GM23248 (cell line): ENCODE measurements at places on chromosomes 5 and 9.

DNA sequence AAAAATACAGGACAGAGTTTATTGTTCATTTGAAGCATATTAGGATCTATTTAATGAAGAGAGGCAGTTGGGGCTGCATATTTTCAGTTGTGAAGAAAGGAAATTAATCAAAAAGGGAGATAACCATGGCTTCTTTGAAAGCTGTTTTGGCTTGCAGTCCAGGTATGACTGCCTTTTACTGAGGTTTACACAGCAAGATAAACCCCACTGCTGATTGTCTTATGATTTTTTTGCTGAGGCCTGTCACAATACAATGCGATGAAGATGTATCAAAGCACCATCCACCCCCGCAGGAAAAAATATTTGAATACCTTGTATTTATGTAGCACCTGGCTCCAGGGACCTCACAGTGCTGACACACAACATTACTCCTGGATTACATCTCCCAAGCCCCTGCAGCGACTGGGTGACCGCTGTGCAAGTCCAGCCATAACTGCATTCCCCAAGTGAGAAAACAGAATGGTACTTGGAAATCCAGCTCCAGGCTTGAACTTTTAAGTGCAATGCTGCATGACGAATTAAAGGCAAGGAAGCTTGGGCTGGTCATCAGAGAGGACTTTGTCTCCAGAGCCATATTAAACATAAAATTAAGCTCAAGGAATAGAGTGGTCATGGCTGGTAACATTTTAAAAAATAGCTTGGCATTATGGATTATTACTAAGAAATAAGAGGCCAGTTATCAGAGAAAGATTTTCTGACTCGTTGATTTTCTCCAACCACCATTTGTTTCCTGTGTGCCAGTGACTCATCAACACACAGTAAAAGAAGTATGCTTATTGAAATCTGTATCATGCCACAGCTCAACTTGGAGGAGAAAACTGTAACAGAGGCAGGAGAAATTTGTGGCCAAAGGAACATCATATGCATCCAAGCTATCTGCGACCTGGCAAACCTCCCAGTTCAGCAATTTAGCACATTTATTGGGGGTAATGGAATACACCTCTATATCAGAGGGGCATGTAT, 374.2 kb downstream of the MAN2A1 start:
- peak; percentile 70 for DNase-seq

- peak; percentile 51 for DNase-seq
These were observed 24.3 kb upstream of the F2R start for GRCh38 chr5:76691467-76692273.

GRCh38 chr9:136925414-136926153, 19.0 kb downstream of the FBXW5 start:
- no peak for DNase-seq

GRCh38 chr5:39395521-39395920, 29.3 kb downstream of the DAB2 start:
- DNase-seq, result no peak

GRCh38 chr5:8381972-8382371, 513.0 kb downstream of the MTRR start:
- DNase-seq, result peak; percentile 7

DNA sequence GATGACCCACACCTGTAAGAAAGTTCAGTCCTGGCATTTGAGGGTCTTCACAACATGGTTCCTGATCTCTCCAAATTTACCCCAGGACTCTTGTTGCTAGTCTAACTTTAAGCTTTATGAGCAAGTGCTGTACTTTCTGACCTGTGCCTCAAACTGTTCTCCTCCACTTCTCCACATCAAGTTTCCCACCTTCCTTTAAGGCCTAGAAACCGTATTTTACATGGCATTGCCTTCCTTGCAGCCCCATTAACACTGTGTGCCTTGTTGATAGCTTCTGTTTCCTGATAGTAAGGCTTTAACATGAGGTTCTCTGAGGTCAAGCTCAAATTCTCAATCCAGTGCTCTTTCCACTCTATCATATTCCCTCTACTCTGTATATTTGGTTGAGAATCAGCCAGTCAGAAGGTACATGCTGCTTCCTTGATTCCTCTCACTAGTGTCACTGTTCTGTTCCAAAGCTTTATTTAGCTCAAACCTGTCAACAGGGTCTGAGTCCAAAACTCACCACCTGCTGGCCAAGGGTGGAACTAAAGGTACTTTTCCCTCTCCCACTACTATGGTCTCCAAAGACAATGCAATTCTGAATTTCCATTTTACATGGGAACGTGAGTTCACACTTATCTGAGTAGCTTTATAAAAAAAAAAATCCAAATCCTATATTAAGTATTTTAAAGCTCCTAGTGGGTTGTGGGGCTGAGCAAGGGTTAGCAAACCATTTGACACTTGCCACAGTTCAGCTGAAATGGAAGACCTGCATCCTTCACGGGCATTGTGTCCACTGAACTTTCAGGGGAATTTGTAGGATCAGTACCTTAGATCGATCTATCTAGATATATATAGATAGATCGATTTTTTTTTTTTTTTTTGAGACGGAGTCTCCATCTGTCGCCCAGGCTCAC, 21.1 kb downstream of the VCP start:
- peak; percentile 69 for DNase-seq

DNA sequence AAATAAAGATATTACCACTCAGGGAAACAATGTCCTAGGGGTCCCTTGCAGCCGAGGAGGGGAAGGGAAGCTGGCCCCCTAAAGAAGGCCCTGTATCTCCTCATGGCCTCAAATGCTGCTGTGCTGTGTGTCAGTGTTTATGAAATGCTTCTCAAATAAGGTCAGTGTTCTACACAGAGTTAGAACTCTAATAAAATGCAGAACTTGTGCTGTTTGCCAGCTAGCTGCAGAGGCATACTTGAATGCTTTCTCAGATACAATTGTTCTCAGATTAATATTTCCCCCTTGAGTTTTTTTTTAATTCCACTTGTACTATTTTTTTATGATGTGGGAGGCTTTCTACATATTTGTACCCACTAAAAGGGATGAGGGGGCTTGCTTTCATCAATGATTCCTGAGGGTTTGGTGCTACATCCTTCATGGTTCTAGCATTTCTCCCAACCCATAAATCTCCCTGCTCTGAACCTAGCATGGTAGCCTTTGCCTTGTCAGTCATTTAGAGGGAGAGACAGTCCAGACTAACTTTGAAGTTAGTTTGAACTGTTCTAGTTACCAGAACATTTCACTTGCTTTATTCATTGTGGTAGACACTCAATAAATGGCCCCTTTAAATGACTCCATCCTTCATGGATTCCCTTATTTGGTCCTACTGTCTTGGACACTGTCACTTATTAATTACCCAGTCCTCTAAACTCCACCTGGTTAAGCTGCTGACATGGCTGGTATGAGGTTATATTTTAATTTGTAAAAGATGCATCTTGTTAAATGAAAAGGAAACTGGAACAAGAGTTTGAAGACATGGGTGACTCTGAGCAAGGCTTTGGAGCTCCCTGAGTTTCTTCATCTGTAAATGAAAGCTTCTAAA, 12.6 kb downstream of the SLIT3 start:
- peak; percentile 48 for DNase-seq

DNA sequence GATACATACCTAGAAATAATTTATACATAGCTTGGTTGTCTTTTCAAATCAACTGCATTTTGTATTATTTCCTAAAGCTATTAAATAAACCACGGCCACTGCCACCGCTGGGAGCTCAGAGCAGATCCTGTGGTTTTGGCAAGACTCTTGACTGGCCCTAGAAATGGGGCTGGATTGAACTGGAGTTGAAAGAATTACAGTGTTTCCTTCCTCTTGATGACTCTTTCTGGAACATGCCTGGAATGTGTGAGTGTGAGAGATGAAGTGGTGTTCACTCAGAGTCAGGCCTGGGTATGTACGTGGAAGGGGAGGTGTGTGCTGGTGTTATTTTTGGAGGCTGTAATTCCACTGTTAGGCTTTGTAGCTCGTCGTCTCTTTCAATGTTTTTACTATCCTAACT, 45.9 kb downstream of the TEK start:
- peak; percentile 88 for DNase-seq

DNA sequence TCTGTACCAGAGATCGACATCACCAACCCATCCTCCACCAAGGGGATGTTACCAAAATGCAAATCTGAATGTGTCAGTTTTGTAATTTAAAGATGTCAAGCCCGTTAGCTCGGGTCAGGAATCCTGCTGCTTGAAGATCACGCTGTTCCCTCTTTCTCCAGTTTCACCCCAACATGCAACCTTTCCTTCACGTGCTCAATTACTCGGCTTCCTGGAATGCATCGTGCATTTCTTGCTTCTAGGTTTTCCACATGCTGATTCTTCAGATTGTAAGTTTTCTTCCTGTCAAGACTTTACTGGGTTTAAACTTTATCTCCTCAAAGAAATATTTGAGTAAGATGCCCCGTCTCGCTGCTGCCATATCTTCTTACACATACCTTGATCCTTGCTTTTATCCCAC, 209.5 kb upstream of the SNX2 start:
- no peak for DNase-seq

- DNase-seq, result no peak
These were observed 179.5 kb downstream of the RASEF start for GRCh38 chr9:82883436-82883835.

GRCh38 chr5:122257000-122257399, 55.0 kb upstream of the SNCAIP start:
- no peak for DNase-seq

- DNase-seq, result peak; percentile 86
These were observed 78.0 kb downstream of the HMHB1 start for GRCh38 chr5:143889986-143890385.
